ENCODE measurements at places on chromosomes 2 and 18.

DNA sequence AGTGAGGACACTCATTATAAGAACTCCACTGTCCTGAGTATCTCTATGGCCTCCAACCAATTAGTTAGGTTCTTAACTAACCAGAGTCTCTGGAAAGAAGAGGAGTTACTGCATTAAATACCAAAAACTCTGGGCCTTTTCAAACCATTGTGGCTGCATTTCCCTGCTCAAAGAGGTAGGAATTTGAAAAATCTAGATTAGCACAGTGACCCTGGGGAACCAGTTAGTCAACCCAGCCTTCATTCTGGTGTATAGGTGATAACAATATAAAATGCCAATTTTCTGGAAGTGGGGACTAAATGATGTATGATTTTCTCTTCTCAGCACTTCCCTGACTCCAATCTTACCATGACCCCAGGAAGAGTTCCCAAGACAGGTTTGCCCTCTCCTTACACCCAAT lies 287.8 kb upstream of the SETBP1 start:
- DNase-seq = no peak

GRCh38 chr2:132715386-132716351 lies 45.7 kb upstream of the LYPD1 start:
- DNase-seq = no peak

GRCh38 chr18:57748770-57749603 lies 54.1 kb downstream of the ATP8B1 start:
- DNase-seq = no peak

- no peak for DNase-seq
Observed at GRCh38 chr2:104845552-104845931, 8.4 kb upstream of the POU3F3 start.

Data from breast epithelium (tissue), 4 donors.